ENCODE measurements at places on chromosomes 6 and 20.

- DNase-seq = no peak
These were observed 65.4 kb upstream of the MAFB start for GRCh38 chr20:40754339-40754943.

DNA sequence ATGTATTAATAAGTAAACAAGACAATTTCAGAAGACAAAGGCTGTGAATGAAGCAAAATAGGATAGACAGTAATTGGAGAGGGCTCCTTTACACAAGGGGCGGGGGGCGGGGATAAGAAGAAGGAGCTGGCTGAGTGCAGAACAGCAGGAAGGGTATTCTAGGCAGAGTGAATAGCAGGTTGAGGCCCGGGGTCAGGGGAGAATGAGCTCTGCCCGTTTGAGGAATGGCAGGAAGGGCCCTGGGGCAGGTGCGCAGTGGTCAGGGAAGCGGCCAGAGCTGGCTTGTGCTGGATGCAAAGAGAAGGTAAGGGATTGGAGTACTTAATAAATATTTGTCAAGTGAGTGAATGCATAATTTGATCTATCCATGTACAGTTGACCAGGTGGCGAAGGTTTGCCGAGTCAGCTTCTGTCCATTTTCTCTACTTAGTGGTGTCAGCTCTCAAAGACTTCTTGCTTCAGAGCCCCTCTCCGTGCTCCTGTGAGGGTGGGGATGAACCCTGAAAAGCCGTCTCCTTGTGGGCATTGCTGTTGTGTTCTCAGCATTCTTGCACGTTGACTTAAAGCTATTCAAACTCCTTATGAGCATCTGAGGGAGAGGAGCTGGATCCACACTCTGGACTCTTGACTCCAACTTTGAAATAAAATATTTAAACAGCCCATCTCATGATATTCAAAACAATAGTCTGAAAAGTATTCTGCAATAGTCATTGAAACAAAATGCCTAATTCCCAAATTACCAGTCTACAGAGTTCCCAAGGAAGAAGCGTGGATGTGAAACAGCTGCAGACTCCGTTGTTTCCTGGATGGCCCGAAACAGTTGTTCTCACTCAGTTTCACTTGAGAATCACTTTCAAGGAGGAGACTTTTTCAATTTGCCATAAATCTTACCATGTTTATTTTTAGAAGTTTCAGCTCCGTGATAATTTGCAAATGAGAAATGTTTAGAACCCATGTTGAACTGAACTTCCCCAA is 105.1 kb downstream of the EDN3 start:
- peak; percentile 82 for DNase-seq

DNA sequence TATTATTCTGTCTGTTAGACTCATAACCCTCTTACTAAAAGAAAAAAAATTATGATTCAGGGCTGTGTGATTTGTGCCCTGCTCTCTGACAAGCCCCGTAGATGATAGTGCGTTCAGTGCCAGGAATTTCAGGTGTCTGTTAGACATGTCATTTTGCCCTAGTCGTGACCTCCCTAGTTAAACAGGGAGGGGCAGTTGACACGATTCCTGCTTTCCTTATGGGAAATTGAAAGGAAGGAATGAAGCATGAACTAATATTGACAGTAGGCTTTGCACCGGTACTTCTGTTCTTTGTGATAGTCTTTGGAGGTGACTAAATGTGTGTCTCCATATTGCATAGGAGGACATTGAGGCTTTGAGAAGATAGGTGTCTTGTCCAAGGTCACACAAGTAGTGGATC is 26.3 kb downstream of the RPRD1B start:
- no peak for DNase-seq

GRCh38 chr6:148430897-148431296 is 88.3 kb downstream of the SASH1 start:
- DNase-seq = peak; percentile 37

- DNase-seq = peak; percentile 89
These were observed 5.9 kb downstream of the TP53INP2 start for GRCh38 chr20:34709831-34710567.

GRCh38 chr6:119602215-119603178 is 252.9 kb upstream of the MAN1A1 start:
- no peak for DNase-seq

GRCh38 chr6:111989743-111990142 is 64.2 kb upstream of the CCN6 start:
- DNase-seq = no peak

GRCh38 chr6:68642977-68643376 is 7.9 kb downstream of the ADGRB3 start:
- DNase-seq = no peak

DNA sequence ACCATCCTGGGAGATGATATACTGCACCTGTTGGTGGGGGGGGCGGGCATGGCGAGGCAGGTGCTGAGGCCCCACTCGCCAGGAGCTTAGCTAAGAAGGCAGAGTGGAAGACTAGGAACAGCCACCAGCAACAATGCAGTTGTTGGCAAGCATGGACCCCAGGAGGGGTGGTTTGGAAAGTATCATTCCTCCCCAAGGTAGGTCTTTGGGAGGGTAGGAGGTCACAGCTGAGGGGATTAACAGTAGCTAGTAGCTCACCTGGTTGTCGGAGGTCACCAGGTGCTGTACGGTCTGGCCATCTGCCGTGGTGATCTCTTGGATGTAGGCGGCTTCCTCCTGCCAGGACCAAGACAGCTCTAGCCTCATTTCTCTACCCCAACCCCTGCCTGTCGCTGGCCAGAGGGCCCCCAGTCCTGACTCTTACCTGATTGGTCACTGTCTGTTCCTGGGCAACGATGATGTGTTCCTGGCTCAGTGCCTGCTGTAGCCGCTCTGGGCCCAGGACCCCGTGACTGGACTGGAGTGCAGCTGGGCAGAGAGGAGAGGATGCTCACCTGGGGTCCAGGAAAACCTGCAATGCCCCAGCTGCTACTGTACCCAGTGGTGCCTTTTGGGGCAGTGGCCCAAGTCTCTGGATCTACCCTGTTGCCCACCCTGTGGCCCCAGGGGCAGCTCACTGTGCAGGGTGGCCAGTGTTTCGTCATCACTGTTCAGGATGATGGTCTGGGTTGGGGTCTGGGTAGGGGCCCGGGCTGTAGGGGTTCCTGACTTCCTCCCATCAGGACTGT is 15.3 kb downstream of the PCIF1 start:
- no peak for DNase-seq

GRCh38 chr6:12200761-12201160 is 89.4 kb upstream of the EDN1 start:
- DNase-seq = no peak

GRCh38 chr20:48688579-48688978 is 139.2 kb downstream of the PREX1 start:
- DNase-seq = no peak

GRCh38 chr6:11964729-11965335 is 47.3 kb upstream of the HIVEP1 start:
- no peak for DNase-seq

GRCh38 chr20:61449057-61449609 is 197.1 kb downstream of the CDH4 start:
- DNase-seq = no peak

DNA sequence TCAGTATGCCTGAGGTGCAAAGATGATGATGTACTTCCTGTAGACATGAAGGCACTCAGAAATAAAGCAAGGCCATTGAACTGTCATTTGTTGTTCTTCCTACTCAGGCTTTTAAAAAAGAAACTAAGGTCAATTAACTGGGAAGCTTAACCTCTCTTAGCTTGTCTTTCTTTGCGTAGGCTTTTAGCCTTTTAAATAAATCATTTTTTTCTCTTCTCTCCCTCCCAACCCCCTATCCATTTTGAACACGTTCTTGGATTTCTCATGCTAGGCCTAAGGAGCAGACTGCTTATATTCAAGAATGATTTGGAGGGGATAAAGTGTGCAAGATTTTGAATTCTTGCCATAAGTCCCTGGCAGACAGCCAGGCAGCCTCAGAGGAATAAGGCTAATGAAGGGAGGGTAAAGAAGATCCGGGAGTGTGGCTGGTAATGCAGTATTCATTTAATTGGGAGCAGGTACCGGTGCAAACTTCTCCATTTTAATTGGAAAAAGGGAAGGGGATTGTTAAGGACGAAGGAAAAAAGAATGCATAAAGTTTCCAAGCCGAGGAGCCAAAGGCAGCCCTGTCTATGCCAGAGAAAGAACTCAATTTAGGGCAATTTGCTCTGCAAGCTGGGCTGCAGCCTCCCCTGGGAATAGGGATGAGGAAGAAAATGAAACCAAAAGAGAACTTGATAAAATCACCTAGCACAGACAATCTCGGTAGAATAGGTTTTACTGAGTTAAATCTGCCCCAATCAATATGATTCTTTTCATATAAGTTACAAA is 343.8 kb upstream of the MMS22L start:
- peak; percentile 19 for DNase-seq

DNA sequence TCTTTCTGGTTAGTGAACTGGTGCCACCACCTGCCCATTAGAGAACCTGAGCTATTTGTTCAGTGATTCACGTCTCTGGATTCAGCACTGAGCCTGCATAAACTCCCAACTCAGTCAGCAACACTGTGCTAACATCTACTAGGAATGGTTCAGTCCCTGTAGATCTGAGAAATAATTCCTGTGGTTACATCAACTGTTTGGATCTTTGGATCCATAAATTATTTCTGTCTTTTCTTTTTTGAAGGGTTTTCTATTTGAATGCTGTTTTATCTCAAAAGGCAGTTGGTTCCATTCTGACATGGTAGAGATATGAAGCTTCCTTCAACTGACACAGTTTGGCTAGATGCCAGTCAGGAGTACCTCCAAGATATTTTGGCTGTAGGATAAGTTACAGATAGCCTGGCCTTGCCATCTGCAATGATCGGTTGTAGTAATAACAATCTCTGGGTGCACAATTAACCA is 125.9 kb downstream of the TRMT11 start:
- no peak for DNase-seq

DNA sequence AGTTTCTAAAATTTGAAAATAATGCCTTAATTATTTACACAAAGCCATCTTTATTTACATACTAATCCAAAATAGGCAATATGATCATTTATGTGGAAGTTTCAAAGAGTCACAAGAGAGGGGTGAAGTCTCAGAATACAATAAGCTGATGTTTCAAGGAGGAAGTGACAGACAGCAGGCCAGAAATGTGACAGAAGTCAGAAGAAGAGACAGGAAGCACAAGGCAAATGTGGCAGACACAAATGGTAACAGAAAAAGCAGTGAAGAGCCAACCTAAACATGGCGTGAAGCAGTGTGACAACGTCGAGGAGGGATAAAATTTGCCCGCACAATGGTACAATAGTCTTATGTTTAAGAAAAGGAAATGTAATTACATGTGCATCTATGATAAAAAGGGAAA is 59.8 kb downstream of the SHPRH start:
- no peak for DNase-seq

- no peak for DNase-seq
These were observed 160.1 kb downstream of the ZMYND8 start for GRCh38 chr20:47196091-47197081.

DNA sequence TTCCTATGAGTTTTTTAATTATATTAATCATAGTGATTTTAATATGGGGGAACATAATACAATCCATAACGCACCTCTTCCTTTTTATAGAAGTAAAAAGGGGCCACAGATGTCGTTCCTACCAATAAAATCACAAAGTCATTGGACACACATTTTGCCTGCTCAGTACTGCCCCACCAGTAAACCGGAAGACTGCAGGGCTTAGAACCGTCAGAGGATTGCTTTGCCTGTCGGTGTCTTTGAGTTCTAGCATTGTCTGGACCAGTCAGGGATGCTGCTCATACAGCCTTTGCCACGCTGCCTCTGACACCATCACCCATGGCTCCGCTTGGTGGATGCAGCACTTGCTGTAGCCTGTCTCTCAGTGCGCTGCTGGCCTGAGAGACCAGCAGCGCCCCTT is 853.6 kb downstream of the C6orf118 start:
- no peak for DNase-seq

GRCh38 chr6:158773581-158774449 is 45.4 kb downstream of the EZR start:
- no peak for DNase-seq
